NCI-H524 treated with DMSO at 0.1 percent for 48 hours (cell line): ENCODE measurements at places on chromosomes 4 and X.

GRCh38 chr4:24141836-24142235 is 252.0 kb upstream of the PPARGC1A start:
- DNase-seq, result no peak

DNA sequence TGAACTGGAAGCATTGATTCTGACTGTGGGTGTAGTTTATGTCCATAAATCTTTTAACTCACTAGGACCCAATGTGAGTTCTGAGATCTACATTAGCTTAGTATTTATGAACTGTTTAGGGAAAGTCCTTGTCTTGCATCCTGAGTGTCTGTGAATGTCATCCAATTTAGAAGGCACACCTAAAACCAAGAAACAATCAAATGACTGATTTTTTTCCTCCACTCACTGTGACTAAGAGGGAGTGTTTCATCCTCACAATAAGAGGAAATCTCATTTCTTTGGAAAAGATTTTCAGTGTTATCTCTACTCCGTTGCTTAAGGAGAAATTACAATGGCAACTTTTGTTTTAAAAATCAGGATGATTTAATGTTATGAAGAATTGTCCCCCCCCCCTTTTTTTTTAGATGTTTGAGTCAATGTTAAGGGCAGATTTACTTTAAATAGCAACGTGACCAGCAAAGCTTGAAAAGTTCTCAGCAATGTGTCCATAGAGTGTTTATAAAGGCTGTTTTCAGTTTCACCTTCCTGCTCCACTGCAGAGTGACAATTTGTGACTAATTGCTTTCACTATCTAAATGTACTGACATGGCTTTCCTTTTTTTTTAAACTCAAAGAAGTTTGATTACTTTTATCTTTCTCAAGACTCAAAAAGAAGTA is 173.0 kb downstream of the SPCS3 start:
- DNase-seq, result no peak

DNA sequence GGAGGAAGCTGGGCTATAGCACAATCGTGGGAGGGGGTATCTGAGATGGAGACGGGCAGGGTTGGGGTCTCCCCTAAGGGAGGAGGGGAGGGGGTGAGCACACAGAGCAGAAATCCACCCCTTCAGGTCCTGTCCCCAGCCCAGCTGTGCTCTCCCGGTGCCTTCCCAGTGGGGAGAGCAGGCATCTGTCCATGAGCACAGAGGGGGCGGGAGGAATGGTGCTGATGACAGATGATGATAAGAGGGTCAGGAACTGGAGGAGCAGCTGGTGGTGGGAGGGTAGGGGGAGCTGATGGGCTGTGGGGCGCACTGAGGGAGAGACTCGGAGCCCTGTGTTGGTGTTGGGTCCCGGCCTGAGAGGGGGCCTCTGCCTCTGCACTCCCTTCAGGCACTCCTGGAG is 8.6 kb downstream of the ATP2B3 start:
- peak; percentile 56 for DNase-seq

DNA sequence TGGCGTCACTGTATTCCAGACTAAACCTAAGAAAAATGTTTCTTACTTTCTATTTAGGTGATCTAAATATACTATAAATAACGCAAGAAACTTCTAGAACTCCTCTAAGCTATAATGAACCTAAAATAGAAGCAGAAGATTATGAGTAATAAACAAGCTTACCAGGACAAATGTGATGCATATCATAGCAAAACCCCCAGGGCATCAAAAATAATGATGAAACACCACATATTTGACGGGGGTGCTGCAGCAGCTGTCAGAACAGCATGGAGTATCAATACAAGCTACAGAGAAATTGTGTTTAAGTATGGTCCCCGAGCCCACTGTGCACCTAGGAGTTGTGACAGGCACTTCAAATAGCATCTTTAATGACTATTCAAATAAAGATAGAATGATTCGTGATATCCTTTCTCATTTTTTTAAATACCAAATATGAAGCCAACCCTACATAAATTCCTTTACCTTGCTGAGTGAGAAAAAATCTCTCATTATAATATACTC is 337.3 kb downstream of the CENPC start:
- no peak for DNase-seq

DNA sequence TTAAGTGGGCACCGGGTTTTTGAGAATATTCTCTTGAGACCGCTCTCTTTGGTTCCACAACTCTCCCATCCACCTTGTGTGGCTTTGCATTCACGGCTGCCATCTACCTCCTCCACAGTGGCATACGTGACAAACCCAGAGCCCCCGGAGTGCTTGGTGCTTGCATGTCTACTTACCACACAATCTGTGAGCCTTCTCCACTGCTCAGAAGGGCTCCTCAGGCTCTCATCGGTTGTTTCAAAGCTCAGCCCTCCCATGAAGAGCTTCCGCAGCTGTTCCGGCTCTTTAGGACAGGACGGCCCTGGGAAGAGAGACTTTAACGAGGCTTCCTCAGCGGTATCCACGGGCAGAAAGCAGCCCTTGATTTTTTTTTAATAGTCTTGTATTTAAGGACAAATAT is 167.6 kb upstream of the ANK2 start:
- DNase-seq, result peak; percentile 57

GRCh38 chr4:115711575-115711974 is 598.2 kb upstream of the NDST4 start:
- no peak for DNase-seq

- DNase-seq, result no peak
Observed at GRCh38 chr4:107685740-107686139, 34.3 kb downstream of the PAPSS1 start.

DNA sequence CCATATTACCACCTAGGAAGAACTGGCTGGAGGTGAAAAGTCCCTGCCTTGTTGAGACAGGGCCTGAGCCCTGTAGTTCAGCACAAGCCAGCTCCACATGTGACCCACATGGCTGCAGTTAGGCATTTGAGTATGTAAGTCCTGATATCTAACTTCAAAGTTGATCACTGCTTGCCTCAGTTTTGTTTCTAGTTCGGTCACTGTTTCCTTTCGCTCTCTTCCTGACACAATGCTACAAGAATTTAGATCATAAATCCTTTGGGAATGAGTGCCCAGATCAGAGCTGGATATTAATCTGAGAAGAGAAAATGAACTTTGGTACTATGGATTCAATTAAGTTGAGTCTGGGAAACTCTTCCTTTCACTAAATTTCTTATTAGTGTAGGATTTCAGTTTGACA is 48.4 kb downstream of the AKAP4 start:
- DNase-seq, result no peak

DNA sequence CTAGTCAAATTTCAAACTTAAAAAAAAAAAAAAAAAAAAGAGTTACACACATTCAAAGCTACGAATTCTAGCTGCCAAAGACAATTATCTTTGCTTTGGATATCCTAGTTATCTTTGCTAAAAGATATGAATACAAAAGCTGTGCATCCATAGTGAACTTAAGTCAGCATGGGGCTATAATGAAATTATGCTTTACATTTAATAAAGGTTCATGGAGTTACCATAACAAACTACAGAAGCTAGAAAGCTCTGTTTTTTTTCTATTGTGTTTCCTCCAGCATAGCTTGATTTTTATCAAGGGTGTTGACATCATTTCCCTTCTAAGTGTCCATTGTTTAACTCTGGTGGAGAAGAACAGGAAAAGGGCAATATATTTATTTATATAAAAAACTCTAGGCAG is 234.1 kb downstream of the ANKRD50 start:
- DNase-seq, result no peak

DNA sequence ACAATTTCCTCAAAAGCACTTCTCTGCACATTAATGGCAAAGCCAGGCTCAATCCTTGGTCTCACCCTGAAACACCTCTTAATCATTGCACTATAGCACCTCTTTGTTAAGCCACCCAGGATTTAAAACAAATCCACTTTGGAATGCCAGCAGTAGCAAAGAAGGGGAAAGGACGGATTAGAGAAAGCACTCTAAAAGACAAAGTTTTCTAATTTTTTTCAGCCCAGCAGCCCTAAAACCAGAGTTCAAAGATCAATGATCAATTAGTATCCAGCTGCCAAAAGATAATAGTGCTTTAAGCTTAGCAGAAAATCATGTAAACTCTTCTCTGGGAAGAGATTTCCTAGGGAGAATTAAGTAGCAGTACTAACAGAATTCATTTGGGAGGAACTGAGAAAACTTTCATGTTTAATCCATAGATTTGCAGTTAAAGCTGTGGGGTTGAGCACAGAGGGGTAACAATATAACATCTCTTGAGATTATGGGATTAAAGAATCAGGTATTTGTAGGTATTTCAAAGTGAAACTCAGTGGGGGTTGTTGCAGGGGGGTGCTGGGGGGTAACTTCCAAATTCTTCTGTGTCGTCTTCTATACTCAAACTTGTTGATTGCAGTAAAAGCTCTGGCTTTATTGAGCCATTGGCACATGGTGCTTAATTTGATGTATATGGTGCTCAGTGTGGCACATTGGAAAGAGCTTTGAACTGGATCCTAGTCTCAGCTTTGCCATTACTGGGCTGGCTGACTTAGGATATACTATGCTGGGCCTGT is 61.8 kb downstream of the LRRC66 start:
- DNase-seq, result no peak

GRCh38 chr4:183873409-183874185 is 31.5 kb upstream of the STOX2 start:
- no peak for DNase-seq

DNA sequence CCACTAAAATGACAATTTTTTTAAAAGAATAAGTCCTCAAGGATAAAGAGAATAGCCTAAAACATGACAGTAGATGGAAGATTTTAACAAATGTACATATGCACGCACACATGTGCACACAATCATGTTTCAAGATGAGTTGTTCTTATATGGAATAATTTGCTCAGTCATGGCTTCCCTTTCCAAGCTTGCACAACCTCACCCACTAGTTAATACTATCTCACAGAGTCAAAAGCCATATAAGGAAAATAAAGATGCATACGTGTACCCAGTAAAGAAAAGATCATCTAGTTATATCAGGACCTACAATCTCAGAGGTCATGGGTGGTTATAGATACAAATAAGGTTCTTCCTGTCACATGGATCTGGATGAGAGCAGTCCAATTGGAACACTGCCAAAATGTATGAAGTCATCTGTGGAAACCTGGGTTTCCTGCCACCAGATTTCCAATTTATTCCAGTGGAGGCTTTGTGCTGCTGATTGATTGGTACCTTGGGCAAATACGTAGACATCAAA is 56.1 kb downstream of the FAM13A start:
- DNase-seq, result no peak

DNA sequence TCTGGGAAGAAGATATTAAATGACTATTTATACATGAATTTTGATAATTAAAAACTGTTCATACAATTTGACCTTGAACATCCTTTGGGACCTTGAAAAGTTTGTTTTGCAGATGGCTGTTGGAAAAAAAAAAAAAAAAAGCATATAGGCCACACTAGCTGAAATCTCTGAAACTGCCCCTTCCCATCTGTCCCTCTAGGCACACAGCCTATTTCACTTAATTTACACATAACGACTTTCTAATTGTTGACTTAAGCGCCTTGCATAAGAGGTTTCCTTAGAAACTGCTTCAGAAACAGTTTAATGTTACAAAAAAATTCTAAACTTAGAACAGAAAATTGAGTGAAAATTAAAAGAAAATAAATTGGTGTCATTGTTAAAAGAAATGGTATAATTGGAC is 131.0 kb downstream of the COX18 start:
- DNase-seq, result peak; percentile 17

DNA sequence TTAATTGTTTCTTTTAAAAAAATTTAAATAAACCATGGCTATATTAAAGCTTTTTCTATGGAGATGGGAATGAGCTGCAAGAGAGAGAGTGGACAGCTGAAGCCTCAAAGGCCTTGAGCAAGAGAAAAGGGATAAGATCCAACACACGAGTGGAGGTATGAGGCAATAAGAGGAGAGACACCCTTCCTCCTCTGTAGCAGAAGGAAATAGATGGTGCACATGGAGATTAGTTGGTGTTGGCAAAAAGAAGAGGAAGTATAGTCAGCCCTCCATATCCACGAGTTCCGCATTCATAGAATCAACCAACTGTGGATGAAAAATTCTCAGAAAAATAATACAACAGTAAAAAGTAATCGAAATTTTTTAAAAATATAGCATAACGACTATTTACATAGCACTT is 3.2 kb downstream of the CXorf38 start:
- no peak for DNase-seq

GRCh38 chr4:26233350-26233749 is 87.5 kb upstream of the RBPJ start:
- DNase-seq, result no peak

DNA sequence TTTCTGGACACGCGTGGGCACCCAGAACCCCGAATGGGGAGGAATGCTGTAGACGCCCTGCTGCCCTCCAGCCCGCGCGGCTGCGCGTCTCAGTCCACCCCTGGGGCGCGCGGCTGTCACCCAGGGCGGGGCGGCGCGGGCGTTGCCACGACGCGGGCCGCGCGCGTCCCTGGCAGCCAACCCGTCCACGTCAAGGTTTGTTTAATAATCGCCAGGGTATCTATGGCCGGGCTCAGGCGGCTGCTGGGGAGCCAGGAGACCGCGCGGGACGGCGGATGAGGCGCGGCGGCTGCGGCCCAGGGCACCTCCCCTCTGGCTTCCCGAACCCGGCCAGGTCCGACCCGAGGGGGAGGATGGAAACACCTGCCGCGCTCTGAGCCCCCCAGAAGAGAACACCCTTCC is at the start of gene SPATA18:
Gene SPATA18 (plus strand): TSS at position 92 of the 402 bp plus-strand sequence. CDS start 401 bp downstream, outside the sequence.
- no peak for DNase-seq

GRCh38 chr4:165953181-165953580 is 80.1 kb downstream of the TLL1 start:
- no peak for DNase-seq

- DNase-seq, result no peak
Observed at GRCh38 chr4:153733751-153734448, 25.9 kb downstream of the RNF175 start.

- peak; percentile 89 for DNase-seq
Observed at GRCh38 chrX:149453906-149454822, 50.9 kb downstream of the IDS start.

DNA sequence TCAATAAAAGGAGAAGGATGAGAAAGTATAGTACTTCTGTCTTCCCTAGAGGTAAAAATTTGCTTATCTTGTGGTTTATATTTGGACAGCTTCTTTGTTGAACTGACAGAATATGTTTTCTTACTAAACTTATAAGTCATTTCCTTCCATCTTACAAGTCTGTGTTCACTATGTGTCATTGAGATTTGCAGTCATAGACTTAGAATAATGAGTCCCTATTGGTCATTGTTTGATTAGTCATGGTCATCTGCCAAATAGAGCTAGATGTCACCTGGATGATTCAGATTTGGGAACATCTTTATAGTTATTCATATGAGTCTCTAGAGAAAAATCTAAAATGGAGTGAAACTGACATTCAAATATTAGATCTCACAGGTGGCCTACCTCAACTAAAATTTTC is 51.5 kb downstream of the SPATA18 start:
- DNase-seq, result no peak

GRCh38 chrX:50711907-50712306 is 102.1 kb downstream of the SHROOM4 start:
- no peak for DNase-seq

DNA sequence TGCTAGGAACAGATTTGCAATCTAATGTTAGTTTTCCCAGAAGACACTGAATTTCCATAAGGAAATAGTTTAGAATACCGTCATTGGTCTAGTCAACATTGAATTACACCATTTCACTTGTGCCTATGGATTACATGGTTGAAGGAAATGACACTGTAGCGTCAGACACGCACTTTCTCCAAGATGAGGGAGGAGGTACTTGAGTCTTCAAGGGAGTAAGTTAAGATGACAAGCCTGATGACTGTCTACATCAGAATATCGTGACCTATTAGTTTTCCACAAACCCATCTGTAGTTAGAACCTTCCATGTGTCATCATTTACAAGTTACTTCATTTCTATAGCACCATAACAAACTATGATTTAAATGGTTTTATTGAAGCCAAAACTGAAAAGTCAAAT is 153.7 kb downstream of the AMELX start:
- DNase-seq, result no peak

GRCh38 chrX:79117078-79117477 is 27.4 kb upstream of the GPR174 start:
- no peak for DNase-seq
